ENCODE measurements at places on chromosomes 6 and 20. TPM values are rescaled to one million over a fixed set of nuclear protein-coding genes. Genes with fewer than 3 reads are reported as not detected.

Gene PCIF1
- total RNA-seq = 22.5 TPM

GRCh38 chr6:148313488-148313887, 29.1 kb upstream of the SASH1 start:
- DNase-seq = no peak

- no peak for DNase-seq
Observed at GRCh38 chr20:23291575-23292240, 58.9 kb upstream of the NXT1 start.

DNA sequence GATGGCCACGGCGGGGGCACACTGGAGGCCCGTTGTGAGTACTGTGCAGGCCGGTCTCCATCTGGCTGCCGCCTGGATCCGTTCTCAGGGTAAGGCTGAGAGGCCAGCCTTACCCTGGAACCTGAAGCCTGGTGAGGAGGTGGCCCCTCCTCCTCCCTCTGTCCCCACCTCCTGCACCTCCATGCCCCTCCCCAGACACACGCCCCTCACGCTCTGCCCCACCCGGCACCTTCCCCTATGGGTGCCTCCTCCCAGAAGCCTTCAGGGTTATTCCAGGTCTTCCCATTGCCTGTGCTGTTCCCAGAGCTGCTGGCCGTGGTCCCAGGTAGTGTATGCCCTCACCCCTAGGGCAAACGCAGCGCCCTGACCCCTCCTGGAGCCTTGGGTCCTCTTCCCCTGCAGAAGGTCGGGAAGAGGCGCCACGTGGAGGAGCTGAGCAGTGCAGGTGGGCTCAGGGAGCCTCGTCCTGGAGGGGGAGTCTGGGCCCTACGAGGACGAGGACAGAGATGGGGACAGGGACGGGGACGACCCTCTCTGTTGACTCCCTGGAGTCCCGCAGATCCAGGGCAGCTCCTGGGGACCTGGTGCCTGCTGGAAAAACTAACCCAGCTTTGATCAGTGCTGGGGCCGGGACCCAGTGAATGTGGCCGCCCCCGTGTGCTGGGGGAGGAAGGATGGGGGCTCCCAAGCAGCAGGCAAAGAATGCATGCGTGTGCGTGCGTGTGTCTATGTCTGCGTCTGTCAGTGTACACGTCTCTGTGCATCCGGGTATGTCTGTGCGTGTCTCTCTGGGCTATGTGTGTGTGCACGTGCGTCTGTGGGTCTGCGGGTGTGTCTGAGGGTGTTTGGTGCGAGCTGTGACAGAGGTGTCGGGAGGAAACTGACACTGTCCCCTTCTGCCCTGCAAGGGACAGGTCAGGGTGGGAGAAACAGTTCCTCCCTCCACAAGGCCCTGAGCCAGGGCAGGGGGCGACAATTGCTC, 8.2 kb upstream of the HRH3 start:
- DNase-seq = no peak

GRCh38 chr6:107780226-107780625, 43.9 kb downstream of the SCML4 start:
- no peak for DNase-seq

DNA sequence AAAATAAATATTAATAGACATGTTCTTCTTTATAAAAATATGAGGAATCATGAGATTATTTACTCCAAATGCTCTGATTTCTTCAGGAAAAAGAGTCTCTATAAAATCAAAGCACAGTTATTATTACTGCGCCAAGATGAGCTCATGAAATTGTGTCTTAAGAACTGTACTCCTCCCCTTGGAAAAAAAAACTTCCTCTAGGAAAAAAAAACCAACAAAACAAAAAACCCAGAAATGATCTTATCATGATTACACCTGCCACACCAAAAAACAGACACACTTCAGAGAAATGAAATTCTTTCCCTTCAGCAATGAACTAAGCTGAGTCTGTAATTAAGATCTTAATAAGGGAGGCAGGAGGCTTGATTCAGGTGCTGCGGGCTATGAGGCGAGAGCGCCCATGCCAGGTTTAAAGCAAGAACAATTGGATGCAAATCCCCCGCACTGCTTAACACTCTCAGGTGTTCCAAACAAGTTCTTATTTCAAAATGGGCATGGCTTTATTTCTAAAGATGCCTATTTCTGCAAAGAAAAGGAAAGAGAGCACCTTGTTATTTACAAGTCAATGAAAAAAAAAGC, 9.1 kb downstream of the NEDD9 start:
- DNase-seq = no peak

- no peak for DNase-seq
Observed at GRCh38 chr20:53755733-53756531, 162.3 kb upstream of the ZNF217 start.

DNA sequence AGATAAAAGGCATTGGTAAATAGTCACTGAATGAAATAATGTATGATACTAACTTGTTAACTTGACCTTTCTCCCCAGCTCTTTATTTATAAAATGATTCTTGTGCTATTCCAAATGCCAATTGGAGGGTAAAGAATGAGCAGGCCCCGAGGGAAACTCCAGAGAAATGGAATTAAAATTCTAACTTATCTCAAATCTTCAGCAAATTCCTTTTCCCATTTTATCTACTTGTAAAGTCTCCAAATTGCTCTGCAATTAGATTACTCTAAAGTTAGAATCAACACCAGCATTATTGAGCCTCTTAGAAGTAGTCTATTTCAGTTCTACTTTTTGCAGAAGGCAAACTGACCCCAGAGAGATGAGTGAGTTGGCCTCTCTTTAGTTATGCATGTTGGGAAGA, 165.9 kb upstream of the PREP start:
- no peak for DNase-seq

GRCh38 chr6:31652925-31653724, 664 bp upstream of the BAG6 start:
- peak; percentile 90 for DNase-seq

DNA sequence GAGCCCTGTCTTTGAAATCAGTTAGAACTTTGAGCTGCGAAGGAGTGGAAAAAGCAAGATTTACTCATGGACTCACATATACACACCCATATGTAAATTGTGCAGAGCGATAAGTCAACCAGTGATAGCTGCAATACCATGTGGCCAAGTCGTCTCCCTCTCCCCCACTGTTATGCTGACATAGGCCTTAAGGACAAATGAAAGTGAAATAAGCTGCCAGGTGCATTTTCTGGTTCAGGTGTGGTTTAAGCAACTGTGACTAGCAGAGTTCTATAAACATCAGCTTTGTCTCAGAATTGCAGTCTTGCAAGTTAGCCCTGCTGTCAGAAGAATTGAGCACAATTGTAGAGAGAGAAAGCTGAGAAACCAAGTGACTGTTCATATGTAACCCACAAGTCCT, 9.6 kb downstream of the FAM83B start:
- no peak for DNase-seq

GRCh38 chr6:20746024-20746423, 211.8 kb downstream of the CDKAL1 start:
- DNase-seq = no peak

- DNase-seq = no peak
Observed at GRCh38 chr6:137261761-137262160, 42.6 kb upstream of the IFNGR1 start.

Gene RAET1L
- not detected for total RNA-seq

DNA sequence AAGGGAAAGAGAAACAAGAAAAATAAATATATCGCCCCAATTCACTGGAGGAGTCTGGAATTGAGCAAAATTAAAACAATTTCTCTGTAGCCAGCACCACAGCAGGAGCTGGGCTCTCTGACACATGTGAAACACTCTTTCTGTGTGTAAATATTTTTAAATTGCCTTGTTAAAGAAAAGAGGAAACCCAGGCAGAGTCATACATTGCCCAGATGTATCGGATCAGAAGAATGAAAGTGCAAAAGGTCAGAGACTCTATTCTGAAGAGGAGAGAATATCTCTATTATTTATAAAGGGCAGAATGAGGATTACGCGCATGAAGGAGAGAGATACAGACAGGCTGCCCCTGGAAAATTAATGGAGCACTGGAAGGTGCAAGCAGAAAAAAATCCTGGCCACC, 127.0 kb upstream of the MAN1A1 start:
- DNase-seq = no peak

DNA sequence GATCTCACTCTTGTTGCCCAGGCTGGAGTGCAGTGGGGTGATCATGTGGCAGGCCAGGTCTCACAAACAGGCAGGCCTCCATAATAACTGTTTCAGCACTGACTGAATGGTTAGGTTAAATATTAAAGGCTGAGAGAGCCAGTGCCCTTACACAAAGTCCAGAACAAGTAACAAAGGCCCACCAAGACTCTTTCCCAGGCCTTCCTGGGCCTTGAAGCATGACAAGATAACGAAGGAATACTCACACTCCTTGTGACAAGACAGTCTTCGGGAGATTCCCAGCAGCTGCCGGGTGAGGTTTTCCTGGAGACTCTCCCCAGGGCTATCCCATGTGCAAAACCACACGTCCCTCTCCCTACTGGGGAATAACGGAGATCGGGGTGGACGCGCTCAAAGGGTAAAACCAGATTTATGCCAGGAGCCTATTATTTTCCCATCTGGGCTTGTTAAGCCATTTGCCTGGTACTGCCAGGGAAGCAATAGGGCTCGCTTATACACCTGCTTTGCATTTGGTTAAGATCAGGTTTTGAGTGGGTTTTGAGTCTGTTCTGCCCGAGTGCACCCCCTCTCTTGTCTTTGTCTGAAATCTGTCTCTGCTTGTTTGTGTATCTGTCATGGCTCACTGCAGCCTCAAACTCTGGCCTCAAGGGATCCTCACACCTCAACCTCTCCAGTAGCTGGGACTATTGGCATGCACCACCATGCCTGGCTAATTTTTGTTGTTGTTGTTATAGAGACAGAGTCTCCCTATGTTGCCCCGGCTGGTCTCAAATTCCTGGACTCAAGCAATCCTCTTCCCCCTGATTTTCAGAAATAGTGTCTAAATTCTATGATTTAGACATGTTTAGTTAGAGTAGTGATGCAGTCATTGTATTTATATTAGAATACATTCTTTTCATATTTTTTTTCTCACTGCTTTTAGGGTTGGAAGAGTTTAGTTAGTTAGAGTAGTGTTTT, 1.4 kb upstream of the ENPP3 start:
- no peak for DNase-seq

Gene GSS
- total RNA-seq = 17.6 TPM

DNA sequence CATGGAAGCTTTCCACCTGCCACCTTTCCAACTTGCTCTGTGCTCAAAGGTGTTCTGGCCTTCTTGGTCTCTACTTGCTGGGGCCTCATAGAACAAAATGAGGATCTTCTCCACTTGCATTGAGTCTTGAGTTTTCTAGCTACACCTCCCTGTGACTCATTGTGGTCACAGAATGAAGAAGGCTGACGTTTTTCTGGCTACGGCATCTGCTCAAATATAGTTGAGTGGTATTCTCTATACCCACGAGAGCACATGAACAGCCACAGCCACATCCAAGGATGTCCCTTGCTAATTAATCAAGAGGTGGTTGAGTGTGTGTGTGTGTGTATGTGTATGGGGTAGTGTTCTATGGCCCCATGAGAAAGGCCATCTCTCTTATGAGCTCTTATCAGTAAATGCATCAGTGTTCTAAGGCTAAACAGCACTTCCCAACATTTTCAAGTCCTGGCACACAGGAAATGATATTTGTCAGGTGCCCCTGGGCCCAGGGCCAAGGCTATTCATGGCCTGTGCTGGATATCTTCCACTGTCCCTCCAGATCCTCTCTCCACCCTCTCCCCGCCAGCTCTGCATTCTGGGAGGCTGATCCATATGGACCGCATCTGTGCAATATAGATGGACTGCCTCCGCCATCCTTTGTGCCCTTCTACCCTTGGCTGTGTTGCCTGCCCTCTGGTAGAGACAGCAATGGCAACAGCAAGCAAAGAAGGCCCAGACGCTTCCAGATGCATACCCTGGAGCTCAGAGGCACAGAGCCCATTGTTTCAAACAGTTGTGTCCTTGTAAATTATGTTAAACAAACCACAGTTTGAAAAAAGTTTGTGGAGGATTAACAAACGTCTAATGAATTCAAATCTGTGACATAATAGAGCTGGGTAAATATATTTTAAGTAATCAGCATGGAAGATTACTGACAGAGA, 150.2 kb downstream of the LRFN2 start:
- no peak for DNase-seq

GRCh38 chr6:36368921-36369865, 18.3 kb downstream of the ETV7 start:
- no peak for DNase-seq

DNA sequence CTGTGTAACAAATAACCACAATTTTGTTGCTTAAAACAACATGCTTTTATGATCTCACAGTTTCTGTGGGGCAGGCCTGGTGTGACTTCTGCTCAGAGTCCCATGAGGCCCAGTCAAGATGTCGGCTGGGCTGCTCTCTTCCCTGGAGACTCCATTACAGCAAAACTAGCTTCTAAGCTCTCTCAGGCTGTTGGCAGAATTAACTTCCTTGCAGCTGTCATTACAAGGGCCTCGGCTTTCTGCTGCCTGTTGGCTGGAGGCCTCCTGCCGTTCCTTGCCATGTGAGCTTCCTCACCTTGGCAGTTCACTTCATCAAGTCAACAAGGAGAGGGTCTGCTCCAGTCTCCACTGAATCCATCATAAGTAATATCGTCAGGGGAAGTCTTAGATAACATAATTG, 659.2 kb downstream of the PRKN start:
- DNase-seq = peak; percentile 48

Gene MCUR1
- total RNA-seq = 33.9 TPM

GRCh38 chr20:17655865-17656479, 26.1 kb downstream of the RRBP1 start:
- DNase-seq = no peak

Gene WFDC10B
- not detected for total RNA-seq

GRCh38 chr6:138647006-138647405, 126.6 kb upstream of the CCDC28A start:
- DNase-seq = no peak

GRCh38 chr6:48417927-48418326, 306.9 kb upstream of the PTCHD4 start:
- no peak for DNase-seq

All from Right ventricle myocardium inferior (tissue), 1 donor.